OCI-M1 (cell line): ENCODE measurements at places on chromosomes 16 and 17.

DNA sequence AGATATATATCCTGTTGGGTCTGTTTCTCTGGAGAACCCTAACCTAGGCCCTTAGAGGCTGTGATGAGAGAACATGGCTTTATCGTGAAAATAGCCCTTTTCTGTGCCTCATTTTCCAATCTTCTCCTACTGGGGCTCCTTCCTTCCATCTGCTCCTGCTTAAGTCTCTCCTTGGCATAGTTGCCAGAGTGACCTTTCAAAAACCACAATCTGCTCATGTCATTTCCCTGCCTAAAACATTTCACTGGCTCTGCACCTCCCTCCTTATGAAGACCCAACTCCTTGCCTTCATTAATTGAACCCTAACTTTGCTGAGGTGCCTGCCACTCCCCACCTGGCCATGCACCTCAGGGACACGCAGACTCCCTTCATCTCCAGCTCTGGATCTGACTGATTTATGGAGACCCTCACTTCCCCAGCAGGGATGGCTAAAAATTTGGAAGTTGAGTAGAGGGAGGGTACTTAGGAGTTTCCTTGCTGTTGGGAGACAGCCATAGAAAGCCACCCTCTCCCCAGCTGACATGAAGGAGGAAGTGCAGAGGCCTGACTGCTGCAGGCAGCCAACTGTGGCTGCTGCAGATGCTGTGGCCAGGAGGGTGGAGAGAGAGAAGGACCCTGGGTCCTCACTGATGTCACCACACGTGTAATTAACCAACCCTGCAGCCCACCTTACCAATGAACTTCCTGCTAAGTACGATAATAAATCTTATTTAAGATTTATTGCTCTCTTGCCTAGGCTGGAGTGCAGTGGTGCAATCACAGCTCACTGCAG, 6.3 kb upstream of the GGA2 start:
- no peak for DNase-seq

GRCh38 chr16:4319454-4320421, 3.9 kb downstream of the GLIS2 start:
- DNase-seq = peak; percentile 21

GRCh38 chr16:53864819-53865493, 161.0 kb downstream of the FTO start:
- no peak for DNase-seq

DNA sequence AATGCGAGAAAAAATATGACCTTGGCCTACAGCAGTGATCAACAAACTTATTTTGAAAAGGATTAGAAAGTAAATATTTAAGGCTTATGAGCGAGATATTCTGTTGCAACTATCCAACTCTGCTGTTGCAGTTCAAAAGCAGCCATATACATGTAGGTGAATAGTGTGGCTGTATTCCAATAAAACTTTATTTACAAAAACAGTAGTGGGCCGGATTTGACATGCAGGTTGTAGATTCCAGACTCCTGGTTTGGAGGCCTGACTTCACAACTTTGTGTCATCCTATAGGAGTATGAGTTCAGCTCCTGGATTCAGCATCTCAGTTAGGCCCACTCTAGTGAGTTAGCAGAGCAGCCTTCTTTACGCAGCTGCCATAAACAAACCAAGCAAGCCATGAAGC, 386.3 kb downstream of the CDH13 start:
- no peak for DNase-seq

DNA sequence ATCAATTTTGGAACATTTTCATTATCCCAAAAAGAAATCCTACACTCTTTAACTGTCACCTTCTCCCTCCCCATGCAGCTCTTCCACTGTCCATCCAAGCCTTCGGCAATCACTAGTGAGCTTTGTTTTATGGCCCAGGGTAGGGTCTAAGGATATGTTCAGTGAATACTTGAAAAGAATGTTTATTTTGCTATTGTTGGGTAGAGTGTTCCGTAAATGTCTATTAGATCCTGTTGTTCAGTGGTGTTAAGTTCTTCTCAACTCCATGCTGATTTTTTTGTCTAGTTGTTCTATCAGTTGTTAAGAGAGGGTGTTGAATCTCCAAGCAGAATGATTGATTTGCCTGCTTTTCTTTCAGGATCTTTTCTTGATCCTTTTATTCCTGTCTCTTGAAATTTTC, 29.9 kb downstream of the SPECC1 start:
- DNase-seq = no peak

DNA sequence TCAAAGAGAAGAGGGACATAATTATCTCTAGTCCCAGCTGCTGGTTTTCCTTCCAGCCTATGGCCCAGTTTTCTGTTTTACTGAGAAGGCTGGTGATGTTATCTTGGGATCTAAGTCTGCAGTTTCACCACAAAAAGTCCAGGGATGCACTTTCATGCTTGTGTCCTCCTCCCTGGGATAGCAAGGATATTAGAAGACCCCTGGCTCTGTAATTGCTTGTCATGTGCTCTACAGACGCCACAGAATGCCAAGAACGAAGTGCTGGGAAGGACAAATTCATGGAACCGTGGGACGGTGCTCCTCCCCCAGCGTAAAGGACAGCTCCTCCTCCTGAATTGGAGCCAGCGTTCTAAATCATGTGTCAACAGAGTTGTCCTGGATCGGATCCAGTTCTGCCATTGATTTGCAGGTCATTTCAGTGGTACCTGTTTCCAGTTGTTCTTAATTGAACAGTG, 8.6 kb downstream of the MAPT start:
- peak; percentile 52 for DNase-seq

- peak; percentile 33 for DNase-seq
Measured at GRCh38 chr17:77887464-77888241, 70.8 kb upstream of the TNRC6C start.

GRCh38 chr16:67170168-67170948, at the start of gene NOL3:
Gene NOL3 (plus strand): TSS chr16:67170538.
- DNase-seq = peak; percentile 91

GRCh38 chr17:17557796-17558195, 33.7 kb downstream of the PEMT start:
- no peak for DNase-seq

- no peak for DNase-seq
Measured at GRCh38 chr17:20103454-20104446, 94.6 kb downstream of the SPECC1 start.

- DNase-seq = no peak
Measured at GRCh38 chr17:77677211-77677610, 281.3 kb upstream of the TNRC6C start.

DNA sequence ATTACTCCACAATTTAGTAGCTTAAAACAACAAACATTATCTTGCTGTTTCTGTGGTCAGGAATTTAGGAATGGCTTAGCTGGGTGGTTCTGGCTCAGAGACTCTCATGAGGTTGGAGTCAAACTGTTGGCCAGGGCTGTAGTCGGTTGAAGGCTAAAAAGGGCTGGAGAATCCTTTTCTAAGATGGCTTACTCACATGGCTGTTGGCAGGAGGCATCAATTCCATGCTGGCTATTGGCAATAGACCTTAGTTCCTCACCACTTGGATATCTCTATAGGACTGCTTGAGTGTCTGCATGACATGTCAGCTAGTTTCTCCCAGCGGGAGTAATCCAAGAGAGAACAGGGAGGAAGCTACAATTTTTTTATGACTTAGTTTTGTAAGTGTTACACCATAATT, 6.6 kb upstream of the EFCAB13 start:
- no peak for DNase-seq

- no peak for DNase-seq
Measured at GRCh38 chr16:87003414-87003755, 313.8 kb downstream of the C16orf95 start.

GRCh38 chr16:68529931-68530701, 9.0 kb upstream of the ZFP90 start:
- DNase-seq = no peak

GRCh38 chr17:19005137-19005773, 691 bp upstream of the FAM83G start:
- no peak for DNase-seq

DNA sequence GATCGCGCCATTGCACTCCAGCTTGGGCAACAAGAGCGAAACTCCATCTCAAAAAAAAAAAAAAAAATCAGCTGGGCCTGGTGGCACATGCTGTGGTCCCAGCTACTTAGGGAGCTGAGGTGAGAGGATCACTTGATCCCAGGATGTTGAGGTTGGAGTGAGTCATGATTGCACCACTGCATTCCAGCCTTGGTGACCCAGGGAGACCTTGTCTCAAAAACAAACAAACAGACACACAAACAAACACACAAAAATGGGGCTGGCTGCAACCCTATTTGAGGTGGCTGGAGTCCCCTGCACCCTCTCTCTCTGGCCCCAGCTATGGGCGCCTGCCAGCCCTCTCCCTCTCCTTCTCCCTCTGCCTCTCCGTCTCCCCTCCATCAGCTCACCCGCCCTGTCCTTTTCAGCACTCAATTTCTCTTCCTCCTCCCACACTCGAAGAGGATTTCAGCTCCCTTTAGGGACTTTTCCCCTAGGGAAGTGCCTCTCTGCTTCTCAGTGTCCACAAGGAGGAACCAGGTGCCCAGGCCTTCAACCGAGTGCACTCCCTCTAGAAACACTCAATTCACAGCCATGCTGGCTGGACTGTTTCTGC, 17.5 kb upstream of the TFAP4 start:
- DNase-seq = peak; percentile 7

- no peak for DNase-seq
Measured at GRCh38 chr17:19744492-19744891, 3.6 kb downstream of the ALDH3A1 start.

- DNase-seq = no peak
Measured at GRCh38 chr17:34626121-34626681, 46.8 kb downstream of the TMEM132E start.

DNA sequence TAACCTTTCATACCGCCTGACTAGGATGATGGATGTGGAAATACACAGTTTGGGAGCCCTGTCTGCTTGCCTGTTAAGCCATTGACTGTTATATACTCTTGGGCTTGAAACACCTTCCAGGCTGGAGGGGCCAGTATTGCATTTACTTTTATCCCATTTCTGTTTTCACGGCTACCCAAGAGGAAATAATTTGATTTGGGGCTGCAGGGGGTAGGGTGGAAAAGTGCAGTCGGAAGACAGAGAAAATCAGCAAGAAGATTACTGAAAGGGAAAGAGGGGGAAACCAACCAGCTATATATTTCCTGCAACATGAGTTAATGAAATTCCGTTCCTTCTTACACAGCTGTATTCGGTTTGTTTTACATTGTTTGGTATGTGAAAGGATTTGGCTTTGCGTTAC, 202.5 kb downstream of the CDH13 start:
- DNase-seq = no peak

DNA sequence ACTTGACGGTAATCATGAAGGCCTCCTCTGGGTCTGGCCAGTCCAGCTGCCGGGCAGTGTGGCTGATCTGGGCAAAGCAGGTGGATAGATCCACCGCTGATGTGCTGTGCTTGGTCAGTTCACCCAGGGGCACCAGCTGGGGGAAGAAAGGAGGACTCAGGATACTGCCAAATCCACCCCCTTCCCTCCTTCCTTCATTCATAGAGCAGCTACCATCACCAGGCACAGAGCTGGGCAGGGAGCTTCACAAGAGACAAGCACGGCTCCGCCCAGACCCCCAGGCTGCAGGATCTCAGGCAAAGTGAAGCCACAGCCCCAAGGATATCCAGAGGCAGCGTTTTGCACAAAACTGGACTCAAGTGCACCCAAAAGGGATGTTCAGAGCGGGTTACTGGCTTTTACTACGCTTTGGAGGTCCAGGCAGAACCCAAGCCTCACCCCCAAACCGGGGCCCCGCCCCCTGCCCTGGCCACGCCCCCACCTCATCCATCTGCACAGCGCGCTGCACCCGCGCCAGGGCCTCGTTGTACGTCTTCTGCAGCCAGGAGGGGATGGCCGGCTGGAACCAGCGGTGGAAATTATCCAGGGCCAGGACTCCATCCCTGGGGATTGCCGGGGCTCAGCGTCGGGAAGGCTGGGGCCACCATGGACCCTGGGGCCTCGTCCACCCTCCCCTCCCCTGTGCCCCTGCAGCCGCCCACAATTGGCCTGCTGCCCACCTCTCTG, 9.1 kb downstream of the UNC13D start:
- no peak for DNase-seq

DNA sequence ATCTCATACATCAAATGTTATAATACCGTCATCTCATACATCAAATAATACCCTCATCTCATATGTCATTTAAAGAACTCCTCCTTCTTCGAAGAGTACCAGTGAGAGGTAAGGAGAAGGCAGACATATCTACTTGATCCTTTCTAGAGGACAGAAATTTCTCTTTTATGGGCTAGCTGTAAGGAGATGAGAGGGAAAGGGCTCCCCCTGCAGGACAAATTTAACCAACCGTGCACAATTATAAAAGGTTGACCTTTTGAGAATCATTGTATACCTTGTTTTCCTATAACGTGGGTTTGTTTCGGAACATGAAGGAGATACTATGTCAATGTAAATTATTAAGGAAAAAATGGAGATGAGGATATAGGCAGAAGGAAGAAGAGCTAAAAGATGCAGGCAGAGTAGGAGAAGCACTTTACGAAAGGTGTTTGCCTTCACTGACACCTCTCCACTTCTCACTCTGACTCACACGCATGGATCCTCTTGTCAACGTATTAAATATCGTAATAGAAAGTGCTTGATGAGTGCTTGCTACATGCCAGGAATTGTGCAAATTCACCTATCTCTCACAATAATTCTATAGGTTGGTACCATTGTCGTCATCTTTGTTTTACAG, 465.9 kb upstream of the ERCC4 start:
- peak; percentile 45 for DNase-seq

DNA sequence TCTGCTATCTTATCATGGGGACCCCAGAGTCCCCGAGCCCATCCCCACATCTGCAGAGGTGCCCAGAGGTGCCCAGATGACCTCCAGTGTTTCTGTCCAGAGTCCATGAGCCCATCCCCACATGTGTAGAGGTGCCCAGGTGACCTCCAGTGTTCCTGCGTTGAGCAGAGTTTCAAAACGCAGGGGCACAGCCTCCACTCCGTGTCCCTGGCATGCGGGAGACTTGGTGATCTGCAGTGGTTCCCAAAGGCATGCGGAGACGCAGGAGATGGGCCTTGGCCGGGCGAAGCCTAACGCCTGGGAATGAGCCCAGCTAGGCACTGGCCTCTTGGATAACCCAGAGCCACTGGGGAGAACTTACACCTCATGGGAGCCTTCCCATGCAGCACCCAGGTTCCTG, 41.3 kb downstream of the COX4I1 start:
- no peak for DNase-seq

GRCh38 chr17:42284566-42284965, 3.7 kb upstream of the STAT5A start:
- DNase-seq = no peak

DNA sequence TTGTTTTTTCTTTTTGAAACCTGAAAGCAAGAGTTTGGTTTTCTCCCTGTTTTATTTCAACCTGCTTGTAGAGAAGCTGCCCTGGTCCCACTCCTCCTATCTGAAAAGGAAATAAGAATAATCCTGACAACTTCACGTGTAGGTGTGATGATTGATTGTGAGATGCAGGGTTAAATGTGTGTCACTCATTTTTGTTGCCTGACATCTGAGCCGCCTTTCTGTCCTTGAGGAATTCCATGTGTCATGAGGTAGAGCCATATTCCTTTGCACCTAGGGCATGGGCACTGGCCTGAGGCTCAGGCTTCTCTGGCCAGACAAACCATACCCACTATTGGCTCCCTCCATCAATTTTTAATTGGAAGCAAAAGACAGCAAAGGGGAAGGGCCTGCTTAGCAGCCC, 10.2 kb upstream of the SMPD3 start:
- DNase-seq = no peak
